ENCODE measurements at places on chromosomes 13 and 19. TPM values are rescaled to one million over a fixed set of nuclear protein-coding genes. Genes with fewer than 3 reads are reported as not detected.

GRCh38 chr13:31242916-31243315 is 43.1 kb downstream of the B3GLCT start:
- peak; percentile 40 for DNase-seq

GRCh38 chr19:1309977-1310852 is 24.5 kb downstream of the EFNA2 start:
- DNase-seq, result no peak

The PNMA8B gene
- total RNA-seq, result 0.43 TPM

The RASIP1 gene
- total RNA-seq, result 2.6 TPM

DNA sequence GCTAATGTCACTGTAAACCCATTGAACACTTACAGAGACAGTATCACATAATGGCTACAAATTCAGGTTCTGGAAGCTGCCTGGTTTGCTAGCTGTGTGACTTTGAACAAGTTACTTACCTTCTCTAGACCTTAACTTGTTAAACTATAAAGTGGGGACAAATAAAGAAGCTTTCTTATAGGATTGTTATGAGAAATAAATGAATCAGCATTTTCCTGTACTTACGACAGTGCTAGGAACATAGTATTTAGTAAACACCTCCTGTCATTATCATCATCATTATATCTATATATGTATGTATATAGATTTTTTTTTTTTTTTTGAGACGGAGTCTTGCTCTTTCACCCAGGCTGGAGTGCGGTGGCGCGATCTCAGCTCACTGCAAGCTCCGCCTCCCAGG is 54.9 kb downstream of the CDK8 start:
- no peak for DNase-seq

- DNase-seq, result peak; percentile 40
Measured at GRCh38 chr19:52946322-52947310, 16.1 kb downstream of the ZNF816 start.

DNA sequence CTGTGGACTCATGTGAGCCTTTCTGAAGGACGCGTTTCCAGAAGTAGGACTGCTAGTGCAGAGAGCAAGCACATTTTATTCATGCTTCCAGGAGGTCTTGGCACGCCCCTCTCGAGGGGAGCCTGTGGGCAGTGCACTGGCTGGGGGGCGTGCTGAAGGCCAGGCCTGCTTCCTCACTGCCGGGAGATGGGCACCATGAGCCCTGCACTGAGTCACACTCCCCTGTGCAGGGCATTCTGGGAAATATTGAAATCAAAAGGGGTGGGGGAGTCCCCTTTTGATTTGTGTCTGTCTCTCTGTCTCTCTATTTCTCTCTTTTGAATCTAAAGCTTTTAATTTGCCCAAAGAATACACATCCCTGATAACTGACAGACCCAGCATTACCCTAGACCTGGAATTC is 34.0 kb downstream of the DPF1 start:
- no peak for DNase-seq

GRCh38 chr13:30502237-30502636 is 36.5 kb upstream of the HMGB1 start:
- no peak for DNase-seq

DNA sequence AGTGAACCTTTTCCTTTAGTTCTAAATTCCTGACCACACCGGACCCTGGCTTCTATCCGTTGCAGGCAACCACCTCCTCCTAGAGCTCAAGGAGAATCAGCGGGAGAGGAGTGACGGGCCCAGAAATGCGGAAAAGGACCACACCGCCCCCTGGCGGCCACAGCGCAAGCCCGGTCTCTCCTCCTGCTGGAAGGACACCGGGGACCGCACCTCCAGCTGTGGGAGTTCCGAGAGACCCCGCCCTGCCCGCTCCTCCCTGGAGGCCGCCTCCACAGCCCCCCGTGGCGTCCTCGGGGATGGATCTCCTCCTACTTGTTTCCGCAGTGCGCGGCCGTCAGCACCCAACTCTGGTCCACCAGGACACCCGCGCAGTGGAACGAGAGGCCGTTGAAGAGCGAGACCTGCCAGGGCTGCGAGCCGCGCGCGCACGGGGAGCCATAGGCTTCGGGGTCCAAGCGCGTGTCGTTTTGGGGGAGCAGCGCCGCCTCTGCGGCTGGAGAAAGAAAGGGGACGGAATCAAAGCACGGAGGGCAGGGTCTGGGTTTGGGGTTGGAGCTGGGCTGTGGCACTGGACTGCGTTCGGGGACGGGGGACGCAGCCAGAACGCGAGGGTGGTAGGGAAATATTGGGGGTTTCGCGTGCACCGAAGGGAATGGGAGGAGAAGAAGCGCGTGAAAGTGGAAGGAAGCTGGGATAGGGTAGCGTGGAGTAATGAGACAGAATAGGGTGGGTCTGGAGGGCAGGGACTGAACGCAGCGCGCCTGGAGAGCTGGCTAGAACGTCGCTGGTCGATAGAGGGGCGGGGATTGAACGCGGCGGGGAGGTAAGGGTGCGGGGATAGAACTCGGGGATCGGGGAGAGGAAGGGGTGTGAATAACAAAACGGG is 2.5 kb downstream of the KLK10 start:
- DNase-seq, result peak; percentile 8

The FBN3 gene
- not detected for total RNA-seq

The SYNE4 gene
- total RNA-seq, result 0.32 TPM

GRCh38 chr19:6773323-6773931 is 919 bp downstream of the VAV1 start:
- DNase-seq, result no peak

GRCh38 chr19:3698974-3699740 is 1.1 kb downstream of the PIP5K1C start:
- peak; percentile 66 for DNase-seq

GRCh38 chr13:65595916-65596315 is 1634.2 kb downstream of the PCDH9 start:
- DNase-seq, result no peak

- DNase-seq, result peak; percentile 72
Measured at GRCh38 chr19:18007044-18007916, 690 bp upstream of the ARRDC2 start.

- no peak for DNase-seq
Measured at GRCh38 chr13:75160984-75161383, 321.0 kb downstream of the TBC1D4 start.

The CLEC17A gene
- total RNA-seq, result not detected

- DNase-seq, result peak; percentile 95
Measured at GRCh38 chr13:109154966-109155761, 525.8 kb downstream of the MYO16 start.

GRCh38 chr13:110425444-110425780 is 118.3 kb downstream of the COL4A2 start:
- DNase-seq, result peak; percentile 99

DNA sequence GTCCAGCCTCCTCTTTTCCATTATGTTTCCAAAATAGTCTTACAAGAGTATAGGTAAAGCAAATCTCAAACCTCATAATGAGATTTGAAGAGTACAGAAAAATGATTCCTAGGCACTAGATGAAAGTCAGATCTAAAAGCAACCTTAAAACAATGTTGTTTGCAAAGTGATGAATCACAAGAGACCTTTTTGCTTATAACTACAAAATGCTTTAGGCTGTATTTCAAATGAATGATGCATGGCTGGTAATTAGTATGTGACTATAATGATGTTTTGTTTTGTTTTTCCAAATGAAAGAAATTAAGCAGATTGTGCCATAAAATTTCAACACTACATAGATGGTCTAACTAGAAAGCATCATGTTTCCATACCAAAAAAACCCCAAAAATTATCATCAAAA is 272.7 kb downstream of the DIAPH3 start:
- peak; percentile 50 for DNase-seq

The FGF21 gene
- not detected for total RNA-seq

- peak; percentile 18 for DNase-seq
Measured at GRCh38 chr13:29948244-29948643, 97.8 kb upstream of the UBL3 start.

DNA sequence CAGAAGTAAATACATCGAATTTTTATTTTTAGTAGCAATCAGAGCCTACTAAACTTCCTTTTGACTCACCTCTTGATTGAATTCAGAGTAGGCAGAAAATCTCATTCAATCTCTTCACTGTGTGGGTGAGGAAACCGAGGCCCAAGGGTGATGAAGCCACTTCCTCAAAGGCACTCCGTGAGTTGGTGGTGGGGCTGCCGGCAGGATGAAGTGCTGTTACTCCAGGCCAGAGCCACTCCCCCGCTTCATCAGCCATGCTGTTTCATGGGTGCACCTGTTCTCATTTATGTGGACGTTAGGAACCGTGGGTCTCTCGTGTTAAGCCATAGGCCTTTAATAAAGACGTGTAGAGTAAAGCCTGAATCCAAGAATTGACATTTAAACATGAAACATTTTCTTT is 13.2 kb downstream of the ING1 start:
- no peak for DNase-seq

The HSPB6 gene
- 20.7 TPM for total RNA-seq

DNA sequence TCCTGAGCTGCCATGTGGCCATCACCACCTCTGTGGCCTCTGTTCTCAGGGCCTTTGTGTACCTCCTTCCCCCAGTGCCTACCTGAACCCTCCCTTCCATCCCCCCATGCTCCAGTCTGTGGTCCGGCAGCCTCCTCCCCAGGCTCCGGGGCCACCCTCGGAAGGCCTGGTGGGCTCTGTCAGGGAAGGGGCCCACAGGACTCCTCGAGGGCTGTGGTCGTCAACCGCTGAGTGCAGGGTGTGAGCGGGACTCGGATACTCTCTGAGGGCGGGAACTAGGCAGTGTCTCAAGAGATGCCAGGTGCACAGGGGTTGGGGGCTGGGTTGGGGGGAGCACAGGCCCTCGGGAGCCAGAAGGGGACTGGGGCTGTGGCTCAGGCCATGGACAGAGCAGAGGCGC is 3.9 kb downstream of the MAP2K7 start:
- DNase-seq, result no peak

DNA sequence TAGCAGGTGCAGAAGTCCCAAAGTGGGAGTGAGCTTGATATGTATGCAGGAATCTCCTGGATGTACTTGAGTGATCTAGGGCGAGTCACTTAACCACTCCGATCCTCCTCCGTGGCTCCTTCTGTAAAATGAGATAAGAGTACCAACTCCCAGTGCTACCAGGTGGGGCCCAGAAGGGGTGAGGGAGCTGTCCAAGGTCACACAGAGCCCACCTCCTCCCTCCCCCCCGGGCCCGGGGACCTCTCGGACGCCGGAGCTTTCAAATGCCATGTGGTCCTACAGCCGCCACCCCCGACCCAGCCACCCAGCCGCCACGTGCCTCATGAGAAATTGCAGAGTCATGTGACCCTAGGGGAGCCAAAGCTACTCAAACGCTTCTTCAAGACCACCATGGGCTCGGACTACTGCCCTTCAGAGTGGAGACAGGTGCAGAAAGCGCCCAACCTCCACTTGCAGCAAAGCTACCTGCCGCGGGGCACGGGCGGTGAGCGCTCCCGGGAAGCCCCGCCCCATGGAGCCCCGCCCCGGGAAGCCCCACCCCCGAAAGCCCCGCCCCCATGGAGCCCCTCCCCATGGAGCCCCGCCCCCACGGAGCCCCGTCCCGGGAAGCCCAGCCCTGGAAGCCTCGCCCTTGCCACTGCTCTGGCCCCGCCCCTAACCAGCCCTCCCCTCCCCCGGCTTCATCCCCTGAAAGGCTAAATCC is 10.1 kb upstream of the ZNF358 start:
- DNase-seq, result no peak

The NKPD1 gene
- under 0.01 TPM for total RNA-seq

- DNase-seq, result no peak
Measured at GRCh38 chr13:111251646-111252445, 68.6 kb upstream of the TEX29 start.

- DNase-seq, result peak; percentile 90
Measured at GRCh38 chr19:7506385-7507328, 9.2 kb upstream of the ZNF358 start.

The GAS6 gene
- total RNA-seq, result 216 TPM

DNA sequence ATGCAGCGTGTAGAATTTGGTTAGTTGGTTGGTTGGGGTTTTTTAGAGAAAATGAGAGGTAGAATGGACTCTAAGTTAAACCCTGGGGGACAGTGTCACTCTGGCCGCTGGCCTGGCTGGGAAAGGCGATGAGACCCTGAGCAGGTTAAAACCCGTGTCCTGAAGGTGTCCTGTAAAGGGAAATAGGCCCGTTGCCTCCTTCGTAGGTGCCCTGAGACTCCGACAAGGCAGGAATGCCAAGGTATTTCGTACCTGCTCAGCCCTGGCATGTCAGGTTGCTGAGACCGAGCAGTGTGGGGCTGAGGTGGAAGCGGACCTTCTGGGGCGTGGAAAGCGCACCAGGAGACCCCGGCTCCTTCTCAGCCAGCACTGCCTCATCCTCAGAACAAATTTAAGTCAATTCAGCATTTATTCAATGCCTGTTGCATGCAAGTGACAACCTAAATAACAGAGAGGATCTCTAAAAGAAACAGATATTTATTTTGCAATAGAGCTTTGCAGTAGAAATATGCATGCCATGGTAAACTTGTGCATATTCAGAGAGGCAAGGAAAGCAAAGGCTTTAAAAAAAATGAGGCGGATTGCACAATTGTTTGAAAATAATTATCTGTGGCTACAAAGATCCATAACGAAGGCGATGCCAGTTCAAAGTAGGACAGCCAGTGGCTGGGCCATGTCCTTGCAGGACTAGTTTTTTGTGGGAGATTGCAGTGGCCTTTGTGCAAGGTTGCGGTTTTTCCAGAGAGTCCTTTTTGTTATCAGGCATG is 1.4 kb upstream of the RAB20 start:
- no peak for DNase-seq

All from fibroblast of villous mesenchyme (primary cell).